ENCODE measurements at places on chromosomes 1 and 21. TPM values are rescaled to one million over a fixed set of nuclear protein-coding genes. Genes with fewer than 3 reads are reported as not detected.

DNA sequence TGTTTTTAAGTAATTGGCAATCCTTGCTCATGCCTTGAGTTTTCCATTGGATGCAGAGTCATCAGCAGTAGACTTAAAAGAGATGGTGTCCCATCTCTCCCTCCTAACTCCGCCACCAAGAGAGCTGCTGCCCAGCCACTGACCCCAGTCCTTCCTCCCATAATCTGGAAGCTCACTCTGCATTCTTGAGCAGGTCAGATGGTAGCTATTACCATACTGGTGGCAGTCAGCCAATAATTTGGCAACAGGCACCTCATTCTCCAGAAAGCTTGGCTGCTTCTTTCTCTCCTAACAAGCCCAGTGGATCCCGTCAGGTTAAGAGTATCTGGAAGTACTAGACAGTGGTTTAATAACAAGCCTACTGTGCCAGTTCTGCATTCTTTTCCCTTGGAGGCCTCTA is 272.1 kb downstream of the ZNF648 start:
- DNase-seq: no peak

DNA sequence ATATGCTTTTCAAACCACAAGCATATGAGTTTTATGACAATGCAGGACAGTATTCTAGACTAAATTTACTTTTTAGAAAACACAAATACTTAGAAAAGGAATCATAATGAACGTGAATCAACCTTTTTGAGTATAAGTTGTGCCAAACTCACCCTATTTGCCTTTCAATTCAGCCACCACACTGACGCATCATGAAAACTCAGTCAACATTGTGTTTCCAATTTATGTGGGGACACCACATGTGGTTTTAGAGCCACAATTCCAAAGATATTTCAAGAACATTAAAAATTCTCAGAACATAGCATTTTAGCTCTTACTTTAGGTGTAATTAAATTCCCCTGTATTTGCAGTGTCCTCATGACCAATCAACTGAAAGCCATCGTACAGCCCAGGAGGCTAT is 118.8 kb downstream of the PTBP2 start:
- DNase-seq: no peak

DNA sequence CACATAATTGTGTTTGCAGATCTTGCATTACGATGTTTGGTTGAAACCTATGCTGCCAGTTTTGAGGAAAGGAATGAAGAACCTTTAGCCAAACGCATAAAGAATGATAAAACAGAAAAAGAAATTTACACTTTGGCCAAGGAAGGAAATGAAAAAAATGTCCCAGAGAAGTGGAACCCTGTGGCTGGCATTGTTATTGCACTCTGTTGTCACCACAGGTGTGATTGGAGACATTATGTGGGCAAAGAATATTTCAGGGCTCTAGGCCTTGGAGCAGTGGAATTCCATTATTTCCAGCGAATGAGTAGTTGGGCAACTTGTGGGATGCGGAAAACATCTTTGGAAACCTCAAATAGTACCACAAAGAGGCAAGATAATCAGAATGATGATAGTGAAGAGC is 14.9 kb downstream of the TRMT13 start:
- no peak for DNase-seq

DNA sequence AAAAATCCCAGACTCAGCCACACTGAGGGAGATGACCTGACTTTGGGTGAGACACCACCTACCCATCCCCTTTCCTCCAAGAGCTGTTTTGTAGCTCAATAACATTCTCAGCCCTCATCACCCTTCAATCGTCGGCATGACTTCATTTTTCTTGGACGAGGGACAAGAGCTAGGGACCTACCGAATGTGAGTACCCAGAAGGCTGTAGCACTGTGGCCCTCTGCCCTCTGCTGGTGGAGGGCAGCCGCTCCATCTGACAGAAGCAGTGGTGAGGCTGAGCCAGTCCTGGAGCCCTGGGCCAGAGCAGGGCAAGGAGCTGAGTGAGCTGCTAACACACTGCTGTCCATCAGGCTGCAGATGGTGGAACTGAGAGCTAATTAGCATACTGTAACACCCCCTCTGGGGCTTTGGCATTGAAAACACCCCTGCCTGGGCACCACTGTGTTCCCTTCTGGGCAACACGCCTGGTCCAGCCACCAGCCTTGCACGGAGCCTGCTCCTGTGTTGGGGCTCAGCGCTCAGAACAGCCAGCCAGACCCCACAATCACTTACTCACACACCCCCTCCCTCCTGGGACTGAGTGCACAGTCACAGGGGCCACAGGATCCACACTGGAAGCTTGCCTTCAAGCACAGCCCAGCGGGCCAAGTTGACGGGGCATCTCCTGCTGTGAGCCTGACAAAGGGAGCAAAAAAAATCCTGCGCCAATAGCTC is 18.3 kb upstream of the ALPL start:
- DNase-seq: no peak

DNA sequence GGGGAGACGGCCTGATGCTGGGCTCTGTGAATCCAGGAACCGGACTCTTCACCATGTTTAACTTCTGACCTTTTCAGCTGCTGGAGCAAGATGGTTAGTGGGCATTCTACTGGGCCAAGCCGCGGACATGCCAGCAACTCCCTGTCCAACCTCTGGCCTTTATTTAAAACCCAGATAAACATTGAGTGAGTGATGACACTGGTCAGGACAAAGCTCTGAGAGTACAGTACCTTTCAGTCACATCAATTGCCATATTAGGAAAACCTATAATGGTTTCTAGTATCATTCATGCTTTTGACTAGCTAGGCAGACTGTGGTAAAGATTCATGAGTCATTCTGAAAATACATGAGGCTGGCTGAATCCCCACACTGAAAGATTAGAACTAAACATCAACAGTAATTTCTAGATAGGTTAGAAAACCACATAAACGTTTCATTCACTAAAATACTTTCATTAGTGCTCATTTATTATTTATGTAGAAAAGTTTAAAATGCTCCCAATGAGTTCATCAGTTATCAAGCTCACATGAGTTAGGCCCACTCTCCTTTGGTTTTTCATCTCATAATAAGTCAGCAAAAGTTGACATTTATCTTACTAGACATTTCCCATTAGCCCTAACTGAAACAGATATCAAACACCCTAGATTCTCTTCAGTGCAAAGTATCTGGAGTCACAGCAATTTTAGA is 7.1 kb upstream of the ACTA1 start:
- DNase-seq: no peak

DNA sequence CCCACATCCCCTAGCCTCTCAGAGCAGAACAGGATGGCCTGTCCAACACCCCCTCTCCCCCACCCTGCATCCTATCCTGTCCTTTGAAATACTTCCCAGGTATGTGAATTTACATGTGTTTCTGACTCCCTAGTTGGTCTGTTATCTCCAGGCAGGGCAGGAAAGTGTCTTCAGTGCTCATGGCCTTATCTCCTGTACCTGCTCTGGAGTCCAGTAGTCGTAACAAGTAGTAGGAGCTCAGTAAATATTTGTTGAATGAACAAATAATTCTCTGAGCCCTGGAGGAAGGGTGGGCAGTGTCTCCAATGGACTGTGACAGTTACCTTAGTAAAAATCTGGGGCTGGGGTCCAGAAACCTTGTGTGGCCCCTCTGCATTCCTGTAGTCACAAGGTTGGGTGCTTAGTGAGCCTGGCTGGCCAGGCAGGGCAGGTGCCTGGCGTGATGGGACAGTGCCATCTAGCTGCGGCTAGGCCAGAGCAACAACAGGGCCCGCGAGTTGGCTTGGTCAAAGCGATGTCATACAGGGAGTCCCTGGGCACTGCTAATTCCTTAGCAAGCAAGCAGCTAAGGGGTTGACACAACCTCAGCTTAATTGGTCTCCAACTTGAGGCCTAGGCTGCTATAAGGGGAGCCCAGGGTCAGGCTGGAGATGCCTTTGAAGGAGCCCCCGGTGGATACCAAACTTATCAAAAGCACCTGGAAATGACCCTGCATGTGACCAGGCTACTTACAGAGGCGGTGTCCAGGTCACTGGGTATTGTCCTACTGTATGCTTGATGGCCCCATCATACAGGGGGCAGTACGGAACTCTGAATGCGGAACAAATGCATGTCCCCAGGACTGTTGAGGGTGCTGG is 89.0 kb upstream of the PPM1J start:
- peak; percentile 55 for DNase-seq

DNA sequence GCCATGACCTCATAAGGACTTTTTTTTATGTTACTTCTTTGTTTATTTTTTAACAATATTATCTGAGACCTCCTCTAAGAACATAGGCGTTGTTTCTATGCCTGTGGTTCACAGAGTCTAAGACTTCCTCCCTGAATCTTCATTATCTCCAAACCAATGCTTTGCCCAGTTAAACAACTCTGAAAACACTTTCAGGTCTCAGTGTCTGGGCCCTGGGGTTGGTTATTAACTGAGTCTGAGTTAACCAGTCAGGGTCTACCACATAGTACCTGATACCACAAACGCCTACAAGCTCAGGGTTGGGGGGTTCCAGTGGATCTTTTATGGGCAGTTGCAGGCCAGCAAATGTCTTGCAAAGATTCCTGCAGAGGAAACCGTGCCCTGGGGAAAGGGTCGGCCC is 138.2 kb downstream of the AJAP1 start:
- no peak for DNase-seq

GRCh38 chr1:94754570-94754969 is 65.6 kb upstream of the SLC44A3 start:
- no peak for DNase-seq

DNA sequence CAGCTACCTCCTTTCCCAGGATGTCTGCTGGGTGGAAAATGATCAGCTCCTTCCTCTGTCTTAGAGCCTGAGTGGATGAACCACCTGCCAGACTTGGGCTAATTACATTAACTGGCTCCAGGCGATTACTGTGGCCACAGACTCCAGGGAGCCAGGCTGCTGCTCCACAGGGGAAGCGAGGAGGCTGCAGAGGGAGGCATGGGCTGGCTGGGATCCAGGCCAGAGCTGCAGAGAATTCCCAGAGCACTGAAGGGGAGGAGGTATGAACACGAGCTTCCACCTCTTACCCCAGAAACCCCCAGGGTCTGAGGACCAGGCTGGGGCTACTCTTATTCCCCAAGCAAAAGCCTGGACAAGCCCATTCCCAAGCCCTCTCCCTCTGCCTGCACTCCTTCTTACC is 136.0 kb upstream of the KLHDC7A start:
- DNase-seq: no peak

GRCh38 chr1:162878000-162878596 is 17.1 kb upstream of the CCDC190 start:
- DNase-seq: peak; percentile 33

DNA sequence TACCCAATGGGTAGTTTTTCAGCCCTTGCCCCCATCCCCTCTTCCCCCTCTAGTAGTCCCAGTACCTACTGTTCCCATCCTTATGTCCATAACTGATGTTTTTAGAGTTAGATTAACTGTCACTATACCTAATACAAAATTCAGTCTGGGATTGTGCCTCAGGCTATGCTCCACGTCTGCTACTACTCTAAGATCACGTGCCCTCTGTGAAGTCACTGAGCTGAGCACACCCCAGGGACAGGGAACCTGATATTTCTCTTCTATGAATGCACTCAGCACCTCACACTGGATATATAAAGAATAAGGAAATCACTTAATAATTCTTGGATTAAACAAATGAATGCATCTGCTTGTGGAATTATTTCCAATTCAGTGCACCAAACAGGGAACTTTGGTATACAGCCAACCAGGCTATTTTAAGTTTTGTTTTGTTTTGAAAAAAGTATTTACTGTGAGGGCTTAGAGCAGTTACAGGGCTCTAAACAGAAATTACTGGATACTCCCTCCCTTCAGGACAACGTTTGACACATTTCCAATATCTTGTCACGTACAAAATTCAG is 307.9 kb downstream of the SMYD3 start:
- no peak for DNase-seq

GRCh38 chr1:47990286-47990685 is 6.9 kb downstream of the TRABD2B start:
- DNase-seq: no peak

DNA sequence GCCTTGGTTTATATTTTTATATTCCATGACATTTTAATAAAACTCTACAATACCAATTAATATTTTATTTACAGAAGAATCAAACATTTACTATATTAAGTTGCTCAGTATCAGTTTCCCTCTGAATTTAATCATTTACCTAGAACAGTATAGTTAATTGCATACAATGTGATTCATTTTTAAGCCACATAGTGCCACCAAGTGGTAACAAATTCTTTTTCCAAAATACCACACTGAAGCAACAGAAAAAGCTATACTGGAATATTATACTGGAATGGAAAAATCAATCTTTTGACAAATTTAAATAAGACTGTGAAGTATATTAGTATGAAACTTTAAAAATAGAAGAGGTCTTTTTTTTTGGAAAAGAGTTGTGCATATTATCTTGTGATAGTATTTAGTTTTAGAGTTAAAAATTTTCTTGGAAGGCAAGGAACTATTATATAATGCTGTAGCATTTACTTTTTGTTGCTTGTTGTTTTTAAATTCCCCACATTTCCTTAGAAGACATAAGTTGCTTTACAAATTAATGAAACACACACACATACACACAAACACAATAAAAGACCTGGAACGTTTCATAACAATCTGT is 57.3 kb downstream of the ZNF644 start:
- DNase-seq: no peak

DNA sequence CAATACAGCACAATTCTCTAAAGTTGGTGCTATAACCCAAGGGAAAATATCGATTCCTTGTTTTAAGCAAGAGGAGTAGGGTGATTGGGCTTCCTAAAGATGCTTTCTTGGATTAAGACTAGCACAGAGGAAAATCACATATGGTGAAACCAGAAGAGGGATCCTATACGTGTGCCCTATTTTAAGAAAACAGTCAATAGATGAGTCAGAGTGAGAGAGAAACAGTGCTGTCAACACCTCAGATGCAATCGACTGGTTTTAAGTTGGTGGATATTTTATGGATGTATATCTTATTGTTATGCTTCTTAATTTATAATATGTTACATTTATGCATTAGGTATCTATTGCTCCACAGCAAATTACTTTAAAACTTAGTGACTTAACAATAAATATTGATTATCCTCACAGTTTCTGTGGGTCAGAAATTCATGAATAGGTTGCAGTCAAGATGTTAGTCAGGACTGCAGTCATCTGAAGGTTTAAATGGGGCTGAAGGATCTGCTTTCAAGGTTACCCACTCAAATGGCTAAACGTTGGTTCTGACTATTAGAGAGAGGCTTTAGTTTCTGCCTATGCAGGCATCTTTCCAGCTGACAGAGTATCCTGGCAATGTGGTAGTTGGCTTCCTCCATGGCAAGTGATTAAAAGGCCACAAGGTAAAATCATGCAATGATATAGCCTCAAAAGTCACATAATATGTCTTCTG is 61.6 kb upstream of the DEPDC1 start:
- DNase-seq: no peak

The TAS1R3 gene
- total RNA-seq: 0.51 TPM

The GPR157 gene
- total RNA-seq: 28.2 TPM

The S100A1 gene
- total RNA-seq: 1,764 TPM

The MPZ gene
- total RNA-seq: 10.2 TPM

The HP1BP3 gene
- 134 TPM for total RNA-seq

The ANKRD45 gene
- 0.93 TPM for total RNA-seq

The GPATCH2 gene
- 9.0 TPM for total RNA-seq

The ERICH3 gene
- not detected for total RNA-seq

The FAM177B gene
- not detected for total RNA-seq

The FCRL4 gene
- total RNA-seq: not detected

The LCE2A gene
- total RNA-seq: not detected

The CFHR4 gene
- total RNA-seq: not detected

The OR10J1 gene
- not detected for total RNA-seq

The OXCT2 gene
- 21.2 TPM for total RNA-seq
